Transverse colon (tissue), 4 donors: ENCODE measurements at places on chromosomes 7 and 10. TPM values are rescaled to one million over a fixed set of nuclear protein-coding genes. Genes with fewer than 3 reads are reported as not detected.

IL6 gene
- not detected for total RNA-seq

MYH16 gene
- not detected for total RNA-seq

PNLIPRP3 gene
- total RNA-seq, result not detected

NRAP gene
- total RNA-seq, result not detected

ZNF488 gene
- total RNA-seq, result 0.41 TPM

FFAR4 gene
- total RNA-seq, result 10.9 TPM

BTAF1 gene
- total RNA-seq, result 58.6 TPM

PWWP2B gene
- 45.9 TPM for total RNA-seq

PSTK gene
- not detected for total RNA-seq

TRIM8 gene
- 60.2 TPM for total RNA-seq

ACBD7 gene
- not detected for total RNA-seq

BMS1 gene
- total RNA-seq, result 6.8 TPM

PPIA gene
- total RNA-seq, result 631 TPM

FKBP9 gene
- total RNA-seq, result 191 TPM

LDB3 gene
- total RNA-seq, result 2.2 TPM

PTPRN2 gene
- total RNA-seq, result 25.4 TPM

PLAC9 gene
- total RNA-seq, result 6.6 TPM

CHAT gene
- not detected for total RNA-seq

TAS2R41 gene
- total RNA-seq, result not detected

GBX1 gene
- not detected for total RNA-seq

NPSR1 gene
- total RNA-seq, result not detected

CHST15 gene
- total RNA-seq, result 25.4 TPM

ENTPD1 gene
- total RNA-seq, result 5.1 TPM

ASL gene
- 179 TPM for total RNA-seq

CYP2C9 gene
- total RNA-seq, result 19.8 TPM

TMEM229A gene
- not detected for total RNA-seq

PNLIPRP2 gene
- total RNA-seq, result 4.2 TPM

PDK4 gene
- total RNA-seq, result 134 TPM

VAX1 gene
- not detected for total RNA-seq

FGL2 gene
- 45.2 TPM for total RNA-seq

PLAU gene
- 2.9 TPM for total RNA-seq

LRIT1 gene
- not detected for total RNA-seq

LIPA gene
- total RNA-seq, result 12.3 TPM

LEP gene
- total RNA-seq, result not detected

STK31 gene
- total RNA-seq, result 0.55 TPM

ADRB1 gene
- total RNA-seq, result 1.2 TPM

C10orf62 gene
- total RNA-seq, result not detected

HPSE2 gene
- not detected for total RNA-seq

PLXDC2 gene
- total RNA-seq, result 12.0 TPM

RP9 gene
- 18.6 TPM for total RNA-seq

MAGI2 gene
- 9.7 TPM for total RNA-seq

OPN1SW gene
- not detected for total RNA-seq

NEBL gene
- total RNA-seq, result 6.0 TPM

MRPL32 gene
- 22.5 TPM for total RNA-seq

HABP2 gene
- not detected for total RNA-seq

SHTN1 gene
- total RNA-seq, result 16.8 TPM

TMEM139 gene
- total RNA-seq, result 48.0 TPM

SCD gene
- 16.1 TPM for total RNA-seq

IKZF1 gene
- total RNA-seq, result 48.4 TPM

CPED1 gene
- total RNA-seq, result 14.7 TPM

FOXI2 gene
- total RNA-seq, result not detected

ALOX5 gene
- 19.4 TPM for total RNA-seq
